HAP-1 (cell line): ENCODE measurements at places on chromosomes 13 and 19.
A peak's percentile ranks its signal among the peaks of the same experiment; 100 is the strongest.

DNA sequence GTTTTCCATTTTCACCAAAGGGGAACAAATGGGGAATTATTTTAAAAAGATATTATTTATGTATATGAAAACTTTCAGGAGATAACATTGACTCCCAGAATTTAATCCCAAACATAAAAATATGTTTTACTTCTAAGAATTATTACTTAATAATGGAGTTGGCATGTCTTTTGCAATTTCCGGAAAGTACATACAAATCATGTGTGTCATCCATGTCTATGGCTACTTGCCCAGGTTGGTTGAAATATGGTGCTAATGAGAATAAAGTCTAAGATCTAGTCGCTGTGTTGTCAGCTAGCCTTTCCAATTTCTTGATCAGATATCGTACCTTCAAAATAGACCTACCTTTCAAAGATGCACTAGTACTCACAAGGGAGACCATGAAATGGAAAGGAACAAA lies 1003.2 kb upstream of the PCDH20 start:
- DNase-seq, result no peak

DNA sequence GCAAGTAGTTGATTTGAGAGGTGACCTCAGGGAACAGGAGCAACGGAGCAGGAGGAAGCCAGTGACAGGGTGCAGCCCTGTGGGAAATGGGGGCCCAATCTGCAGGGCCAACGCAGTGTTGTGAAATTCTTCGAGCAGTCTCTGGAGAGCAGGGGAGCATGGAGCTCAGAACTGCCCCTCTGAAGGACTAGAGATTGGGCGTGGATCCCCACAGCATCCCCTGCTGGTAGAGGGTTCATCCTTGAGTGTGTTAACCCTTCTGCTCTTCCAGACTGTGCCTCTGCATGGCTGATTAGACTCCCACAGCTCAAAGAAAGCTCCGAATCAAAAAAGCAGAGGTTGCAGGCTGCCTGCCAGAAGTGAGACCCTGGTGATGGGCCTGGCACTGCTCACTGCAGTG lies 77.9 kb upstream of the UQCRFS1 start:
- no peak for DNase-seq

DNA sequence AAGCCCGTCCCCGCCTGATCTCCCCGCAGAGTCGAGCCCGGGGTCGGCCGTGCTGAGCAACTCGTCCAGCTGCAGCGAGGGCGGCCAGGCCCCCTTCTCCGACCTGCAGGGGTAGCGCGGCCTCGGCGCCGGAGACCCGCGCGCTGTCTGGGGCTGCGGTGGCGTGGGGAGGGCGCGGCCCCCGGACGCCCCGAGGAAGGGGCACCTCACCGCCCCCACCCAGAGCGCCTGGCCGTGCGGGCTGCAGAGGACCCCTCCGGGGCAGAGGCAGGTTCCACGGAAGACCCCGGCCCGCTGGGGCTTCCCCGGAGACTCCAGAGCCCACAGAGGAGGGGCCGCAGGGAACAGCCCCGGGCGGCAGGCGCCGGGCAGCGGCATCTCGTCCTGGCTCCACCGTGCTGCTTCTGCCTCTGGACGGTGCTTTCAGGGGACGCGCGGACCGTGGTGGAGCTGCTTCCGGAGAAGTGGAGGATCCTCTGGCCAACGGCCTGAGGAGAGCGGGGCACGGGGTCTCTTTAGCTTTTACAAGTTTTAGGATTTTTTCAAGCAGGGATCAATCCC lies 8.8 kb upstream of the F7 start:
- DNase-seq, result no peak

DNA sequence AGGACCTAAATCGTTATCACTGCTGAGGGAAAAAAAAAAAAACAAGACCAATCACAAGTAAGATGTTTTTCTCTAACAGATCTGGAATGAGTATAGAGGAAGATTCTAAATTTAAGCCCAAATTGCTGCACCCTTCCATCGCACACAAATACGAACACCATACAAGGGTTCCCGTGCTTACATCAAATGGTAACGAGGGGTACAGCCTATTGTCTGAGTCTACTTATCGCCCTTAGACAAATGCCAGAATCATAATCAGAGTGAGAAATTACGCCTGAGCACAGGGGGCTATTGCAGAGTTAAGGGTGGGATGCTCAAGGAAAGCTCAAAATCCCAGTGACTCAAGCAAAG lies 603 bp downstream of the ZC3H13 start:
- DNase-seq, result peak; percentile 7

DNA sequence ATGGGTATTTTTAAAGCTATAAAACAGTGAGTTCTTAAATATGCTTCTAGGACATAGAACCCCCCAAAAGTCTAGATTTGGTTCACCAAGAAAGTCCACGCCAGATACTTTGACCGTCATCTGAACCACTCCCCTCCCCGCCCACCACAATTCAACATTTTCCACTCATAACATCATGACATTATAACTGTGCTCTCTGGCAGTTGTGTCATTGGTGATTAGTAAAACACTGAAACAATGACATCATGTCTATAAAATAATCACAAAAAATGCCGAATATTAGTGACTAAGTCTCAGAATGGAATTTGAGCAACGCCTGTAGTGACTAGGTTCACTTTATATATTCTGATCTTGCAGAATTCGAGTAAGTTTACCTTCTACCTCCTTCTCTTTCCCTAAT lies 732.3 kb downstream of the FGF9 start:
- DNase-seq, result no peak

GRCh38 chr19:45753548-45753947 lies 15.5 kb downstream of the SIX5 start:
- no peak for DNase-seq

- no peak for DNase-seq
Measured at GRCh38 chr19:6470173-6470572, 6.1 kb downstream of the CRB3 start.

DNA sequence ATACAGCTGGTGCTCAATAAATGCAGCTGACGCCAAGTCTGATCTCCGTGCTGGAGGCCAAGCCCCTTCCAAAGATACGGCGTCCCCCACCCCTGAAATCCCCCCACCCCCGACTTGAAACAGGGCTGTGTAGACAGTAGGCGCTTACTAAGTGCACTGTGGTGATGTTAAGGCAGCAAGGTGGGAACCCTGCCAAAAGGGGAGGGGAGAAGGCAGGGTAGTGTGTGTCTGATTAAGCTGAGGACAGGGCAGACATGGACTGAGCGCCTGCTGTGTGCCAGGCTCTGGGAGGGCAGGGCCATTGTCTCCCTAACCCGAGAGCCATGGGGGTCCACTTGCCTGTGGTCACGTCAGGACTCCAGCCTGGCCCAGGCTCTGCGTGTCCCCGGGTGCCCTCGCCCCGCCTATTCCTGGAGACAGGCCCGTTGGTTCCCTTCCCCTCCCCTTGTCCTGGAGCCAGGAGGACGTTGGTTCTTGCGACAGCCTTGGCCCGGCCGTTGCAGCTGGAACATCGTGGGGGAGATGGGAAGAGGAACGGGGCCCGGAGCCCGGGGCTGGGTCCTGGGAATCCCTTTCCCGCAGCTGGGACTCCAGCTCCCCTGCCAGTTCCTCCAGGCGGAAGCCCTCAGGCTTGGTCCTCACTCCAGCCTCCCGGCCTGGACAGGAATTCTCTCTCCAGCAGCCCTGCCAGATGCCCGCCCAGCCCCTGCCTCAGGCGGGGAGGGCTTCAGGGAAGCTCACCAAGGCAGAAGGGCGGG lies 1.7 kb upstream of the ELANE start:
- no peak for DNase-seq

GRCh38 chr19:1992759-1993260 lies 22.7 kb downstream of the BTBD2 start:
- no peak for DNase-seq

- DNase-seq, result no peak
Measured at GRCh38 chr13:95234242-95234641, 67.0 kb downstream of the ABCC4 start.

DNA sequence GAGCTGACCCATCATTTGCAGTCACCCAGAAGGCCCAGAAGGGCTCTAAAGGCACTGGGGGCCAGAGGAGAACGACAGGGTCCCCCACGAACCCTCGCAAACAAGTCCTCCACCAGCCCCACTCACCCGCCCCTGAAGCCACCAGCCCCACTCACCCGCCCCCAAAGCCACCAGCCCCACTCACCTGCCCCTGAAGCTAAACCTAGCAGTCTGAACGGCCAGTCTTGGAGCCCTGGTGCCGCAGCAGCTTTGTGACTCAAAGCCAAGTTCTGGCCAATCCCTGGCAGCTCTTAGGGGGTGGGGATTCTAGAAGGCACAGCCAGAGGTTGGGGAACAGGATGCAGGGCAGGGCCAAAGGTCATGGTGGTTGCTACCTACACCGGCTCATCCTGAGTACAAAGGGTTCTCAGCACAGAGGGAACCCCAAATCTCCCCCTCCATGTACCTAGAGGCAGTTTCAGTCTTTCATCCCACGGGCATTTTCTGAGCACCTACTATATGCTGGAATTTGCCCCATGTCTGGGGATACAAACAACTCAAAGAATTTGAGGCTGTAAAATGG lies at the start of gene IQCN:
TSS of gene IQCN (minus strand) at position 234 of the 562 bp plus-strand sequence. CDS start 4,974 bp downstream, outside the sequence.
- DNase-seq, result no peak

- no peak for DNase-seq
Measured at GRCh38 chr13:44464471-44464870, 90.8 kb downstream of the SERP2 start.

GRCh38 chr19:14112809-14113385 lies 4.7 kb downstream of the PRKACA start:
- DNase-seq, result no peak

GRCh38 chr19:5950741-5951140 lies 27.2 kb downstream of the RANBP3 start:
- no peak for DNase-seq

GRCh38 chr19:38216785-38217641 lies 7.0 kb downstream of the DPF1 start:
- DNase-seq, result no peak

- no peak for DNase-seq
Measured at GRCh38 chr19:46481947-46482346, 10.6 kb upstream of the PNMA8A start.

GRCh38 chr13:43915451-43915850 lies 35.7 kb downstream of the LACC1 start:
- no peak for DNase-seq

DNA sequence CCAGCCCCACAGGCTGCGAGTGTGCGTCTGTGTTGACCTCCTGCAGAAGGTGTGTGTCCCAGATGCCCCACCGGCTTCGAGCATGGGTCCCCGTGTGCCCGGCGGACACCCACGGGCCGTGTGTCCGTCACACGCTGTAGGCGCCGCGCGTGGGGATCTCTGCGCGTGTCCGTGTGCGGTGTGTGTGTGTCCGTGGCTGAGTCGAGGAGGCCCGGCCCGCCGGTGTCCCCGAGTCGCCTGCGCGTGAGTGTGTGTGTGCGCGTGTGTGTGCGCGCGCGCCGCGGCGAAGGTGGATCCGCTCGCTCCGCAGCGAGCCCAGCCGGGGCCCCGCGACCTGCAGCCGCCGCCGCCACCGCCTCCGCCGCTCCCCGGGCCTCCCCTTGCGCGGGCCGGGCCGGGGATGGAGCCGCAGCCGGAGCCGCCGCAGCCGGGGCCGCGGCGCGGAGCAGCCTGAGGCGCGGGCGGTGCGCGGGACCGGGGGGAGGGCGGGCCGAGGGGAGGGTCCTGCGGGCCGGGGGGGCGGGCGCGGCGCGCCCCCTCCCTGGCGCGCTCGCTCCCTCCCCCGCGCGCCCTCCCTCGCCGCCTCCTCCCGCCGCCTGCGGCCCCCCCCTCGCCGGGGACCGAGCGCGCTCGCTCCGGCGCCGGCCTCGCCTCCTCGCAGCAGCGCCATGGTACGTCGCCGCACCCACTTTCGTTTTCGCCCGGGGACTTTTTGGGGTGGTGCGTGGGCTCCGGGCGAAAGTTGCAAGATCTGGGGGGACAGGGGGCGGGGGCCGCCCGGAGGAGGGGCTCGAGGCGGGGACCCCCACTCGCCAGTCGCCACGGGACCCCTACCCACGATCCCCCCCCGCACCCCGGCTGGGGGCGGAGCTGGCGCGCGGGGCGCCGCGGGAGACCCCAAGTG lies 7.1 kb upstream of the NFIC start:
- DNase-seq, result peak; percentile 65
